ENCODE measurements at places on chromosomes 2 and 18.
A peak's percentile ranks its signal among the peaks of the same experiment; 100 is the strongest.

- no peak for DNase-seq
Observed at GRCh38 chr2:149125031-149125725, 86.7 kb downstream of the LYPD6B start.

DNA sequence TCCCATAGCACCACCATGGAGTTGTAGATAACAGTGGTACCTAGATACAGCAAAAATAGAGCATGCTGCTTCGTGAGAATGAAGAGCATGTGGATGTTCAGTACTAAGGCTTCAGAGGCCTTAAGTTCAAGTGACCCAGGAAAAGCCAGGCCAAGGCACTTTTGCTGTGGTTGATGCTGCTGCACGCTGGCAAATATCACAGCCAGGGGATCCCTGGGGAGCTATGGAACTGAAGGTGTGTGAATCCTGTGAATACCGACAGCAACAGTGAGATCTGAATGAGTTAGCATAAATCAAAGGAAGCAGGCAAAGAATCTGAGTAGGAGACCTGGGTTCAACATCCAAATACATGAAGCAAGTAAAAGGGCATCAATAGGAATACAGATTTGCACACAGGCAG, 158.6 kb upstream of the THUMPD2 start:
- DNase-seq, result no peak

GRCh38 chr2:100113990-100114433, 28.4 kb downstream of the AFF3 start:
- no peak for DNase-seq

GRCh38 chr2:86518481-86518880, 44.8 kb downstream of the CHMP3 start:
- DNase-seq, result peak; percentile 53

DNA sequence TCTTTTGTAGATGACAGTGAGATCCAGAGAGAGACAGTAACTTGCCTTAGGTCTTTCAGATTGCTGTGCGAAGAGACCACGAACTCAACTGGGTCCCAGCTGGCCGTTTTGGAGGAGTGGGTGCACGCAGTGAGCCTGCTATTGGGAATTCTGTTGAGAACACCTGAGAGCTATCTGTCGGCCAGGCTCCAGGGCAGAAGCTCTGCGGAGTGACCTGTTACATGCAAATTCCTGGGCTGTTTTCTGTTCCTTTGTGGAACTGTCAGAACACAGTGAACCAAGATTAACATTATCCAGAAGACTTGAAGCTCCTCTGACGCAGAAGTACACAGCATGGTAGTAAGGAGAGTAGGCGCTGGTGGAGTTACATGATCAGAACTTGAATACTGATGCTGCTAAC, 99.5 kb upstream of the LMAN1 start:
- no peak for DNase-seq

- DNase-seq, result no peak
Observed at GRCh38 chr2:32369222-32369621, 12.4 kb downstream of the BIRC6 start.

GRCh38 chr2:239640676-239641578, 240.1 kb upstream of the HDAC4 start:
- no peak for DNase-seq

GRCh38 chr18:74271635-74272034, 20.1 kb downstream of the CYB5A start:
- DNase-seq, result no peak

DNA sequence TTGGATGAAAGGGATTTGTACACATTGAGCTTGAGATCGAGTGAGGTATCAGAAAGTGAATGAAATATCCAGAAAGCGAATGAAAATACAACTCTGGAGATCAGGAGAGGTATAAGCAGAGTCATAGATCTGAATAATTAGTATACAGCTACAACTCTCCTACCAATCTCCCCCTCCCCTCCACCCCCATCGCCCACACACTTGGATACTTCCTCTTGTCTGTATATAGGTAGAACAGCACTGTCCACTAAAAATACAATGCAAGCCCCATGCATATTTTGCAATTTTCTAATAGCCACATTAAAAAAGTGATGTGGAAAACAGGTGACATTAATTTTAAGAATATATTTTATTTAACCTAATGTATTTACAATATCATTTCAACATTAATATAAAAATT, 23.7 kb upstream of the WIPF1 start:
- no peak for DNase-seq

GRCh38 chr2:16626497-16626896, 39.1 kb downstream of the CYRIA start:
- DNase-seq, result peak; percentile 76

DNA sequence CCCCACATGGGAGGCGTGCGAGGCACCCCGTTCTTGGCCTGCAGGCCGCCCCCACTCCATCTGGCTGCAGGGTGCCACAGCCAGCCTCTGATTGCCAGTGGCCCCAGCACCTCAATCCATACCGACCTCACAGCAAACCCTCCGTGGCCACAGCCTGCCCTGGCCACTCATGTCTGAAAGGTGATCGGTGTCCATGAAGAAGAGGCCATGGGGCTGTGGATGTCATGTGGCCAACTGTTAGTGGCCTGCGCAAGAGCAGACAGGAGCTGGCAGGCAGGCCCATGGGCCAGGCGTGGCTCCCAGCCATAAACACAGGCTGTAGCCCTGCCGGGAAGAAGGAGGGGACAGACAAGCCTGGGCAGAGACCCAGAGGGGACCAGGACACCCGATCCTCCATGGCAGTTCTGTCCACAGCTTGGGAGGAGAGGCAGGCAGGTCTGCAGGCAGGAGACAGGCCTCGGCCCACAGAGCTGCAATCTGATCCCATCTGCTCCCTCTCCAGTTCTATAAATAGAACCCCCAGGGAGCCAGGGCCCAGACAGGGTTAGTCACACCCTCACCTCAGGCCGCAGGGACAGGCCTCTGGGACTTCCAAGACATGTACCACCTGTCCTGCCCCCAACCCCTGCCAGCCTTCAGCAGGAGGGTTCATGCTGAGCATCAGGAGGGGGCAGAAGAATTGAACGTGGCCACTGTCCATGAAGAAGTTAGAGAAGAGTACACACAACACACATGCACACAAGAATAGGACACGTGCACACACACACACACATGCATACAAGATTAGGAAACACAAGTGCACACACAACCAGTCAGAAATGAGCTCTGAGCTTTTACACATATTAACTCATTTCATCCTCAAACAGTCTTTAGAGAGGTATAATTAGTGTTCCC, 16.9 kb downstream of the STEAP3 start:
- peak; percentile 80 for DNase-seq
